ENCODE measurements at places on chromosomes 12 and 14.
A peak's percentile ranks its signal among the peaks of the same experiment; 100 is the strongest.

DNA sequence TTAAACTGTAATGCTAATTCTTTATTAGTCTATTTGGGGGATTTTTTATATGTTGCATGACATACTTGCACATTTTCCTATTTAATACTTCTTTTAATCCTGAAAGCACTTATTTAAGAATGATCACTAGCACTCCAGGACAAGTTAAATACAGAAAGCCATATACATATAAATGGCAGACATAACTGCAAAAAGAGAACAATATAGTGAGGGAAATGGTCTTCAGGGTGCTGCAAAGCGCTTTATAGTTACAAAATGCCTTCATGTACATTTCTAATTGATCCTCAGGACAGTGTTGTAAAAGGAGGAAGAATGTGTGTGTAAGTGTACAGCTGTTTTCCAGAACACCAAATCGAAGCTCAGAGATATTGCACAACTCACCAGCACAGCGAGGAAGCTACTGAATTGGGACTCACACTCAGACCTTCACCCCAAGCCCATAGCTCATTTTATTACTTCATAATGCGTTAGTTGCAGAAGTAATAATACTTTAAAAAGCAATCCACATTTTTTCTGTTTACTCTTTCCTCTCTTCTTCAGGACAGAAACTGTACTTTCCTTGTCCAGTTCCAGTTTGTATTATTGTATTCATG lies 428.2 kb downstream of the RAD51B start:
- no peak for DNase-seq

- no peak for DNase-seq
These were observed 5.9 kb upstream of the GNB3 start for GRCh38 chr12:6834873-6835272.

- DNase-seq: no peak
These were observed at the start of gene LTBR for GRCh38 chr12:6383572-6384498. Gene LTBR (plus strand): TSS chr12:6384162. CDS start chr12:6384359, 197 bp downstream.

- no peak for DNase-seq
These were observed 28.2 kb downstream of the CDK17 start for GRCh38 chr12:96371790-96372699.

DNA sequence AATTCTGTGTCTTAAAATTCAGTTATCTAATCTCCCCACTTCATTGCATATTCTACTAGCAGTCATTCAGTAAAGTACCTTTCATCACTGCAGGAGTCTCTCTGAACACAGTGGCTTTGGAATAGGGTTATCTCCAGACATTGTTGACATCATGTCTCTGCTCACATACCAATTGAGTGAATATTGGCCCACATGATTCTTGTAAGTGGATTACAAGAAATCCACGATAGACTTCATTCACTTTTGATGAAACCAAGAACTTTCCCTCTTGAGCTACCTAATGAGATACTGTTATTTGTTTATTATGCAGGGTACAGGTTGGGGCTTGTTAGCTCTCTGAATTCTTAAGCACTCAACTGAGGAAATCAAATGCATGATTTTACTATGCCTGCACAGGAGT lies 284.9 kb downstream of the RAD51B start:
- DNase-seq: no peak

- no peak for DNase-seq
These were observed 272.8 kb downstream of the AKAP6 start for GRCh38 chr14:32601906-32602305.

DNA sequence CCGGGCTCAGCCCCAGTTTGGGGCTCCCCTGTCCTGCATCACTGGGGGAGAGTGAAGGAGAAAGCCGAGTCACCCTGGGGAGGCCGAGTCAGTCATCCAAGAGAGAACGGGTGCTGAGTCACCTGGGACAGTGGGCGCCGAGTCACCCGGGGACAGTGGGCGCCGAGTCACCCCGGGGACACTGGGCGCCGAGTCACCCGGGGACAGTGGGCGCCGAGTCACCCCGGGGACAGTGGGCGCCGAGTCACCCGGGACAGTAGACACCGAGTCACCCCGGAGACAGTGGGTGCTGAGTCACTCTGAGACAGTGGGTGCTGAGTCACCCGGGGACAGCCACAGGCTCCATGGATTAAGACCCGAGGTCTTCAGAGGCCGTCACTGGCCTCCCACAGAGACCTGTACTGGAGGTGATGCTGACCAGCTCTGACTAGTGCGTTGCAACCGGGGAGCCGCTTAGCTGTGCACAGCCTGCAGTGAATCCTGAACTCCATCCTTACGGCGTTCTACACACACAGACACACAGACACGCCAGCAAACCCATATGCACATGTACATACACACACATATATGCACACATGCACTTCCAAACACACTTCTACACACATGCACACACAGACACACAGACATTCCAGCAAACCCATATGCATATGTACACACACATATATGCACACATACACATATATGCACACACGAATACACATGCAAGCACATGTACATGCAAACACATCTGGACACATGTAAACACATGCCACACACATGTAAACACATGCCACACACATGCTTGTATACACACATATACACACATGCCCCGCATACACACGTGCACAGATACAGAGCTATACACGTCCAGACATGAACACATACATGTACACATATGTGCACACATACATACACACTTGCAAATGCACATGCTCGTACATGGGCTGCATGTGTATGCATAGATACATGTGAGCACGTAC lies 64.9 kb upstream of the GALNT9 start:
- DNase-seq: peak; percentile 8

- DNase-seq: no peak
These were observed 152.7 kb downstream of the ANO2 start for GRCh38 chr12:5792343-5792742.

- no peak for DNase-seq
These were observed 26.3 kb upstream of the ULK1 start for GRCh38 chr12:131867891-131868675.

DNA sequence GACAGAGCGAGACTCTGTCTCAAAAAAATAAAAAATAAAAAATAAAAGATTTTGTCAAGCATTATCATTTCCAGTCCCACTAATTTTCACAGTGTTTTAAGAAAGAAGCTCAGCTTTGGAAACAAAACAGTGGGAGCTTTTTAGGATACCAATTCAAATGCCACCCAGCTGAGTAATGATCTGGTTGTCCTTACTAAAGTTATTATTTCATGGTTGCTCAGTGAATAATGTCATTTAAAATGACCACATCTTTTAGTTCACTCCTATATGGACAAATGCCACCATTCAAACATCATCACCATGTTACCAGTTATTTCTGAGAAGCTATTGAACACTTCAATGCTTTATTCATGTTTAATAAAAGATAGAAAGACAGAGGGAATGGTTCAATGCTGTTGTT lies 365.0 kb downstream of the CCER1 start:
- DNase-seq: no peak

DNA sequence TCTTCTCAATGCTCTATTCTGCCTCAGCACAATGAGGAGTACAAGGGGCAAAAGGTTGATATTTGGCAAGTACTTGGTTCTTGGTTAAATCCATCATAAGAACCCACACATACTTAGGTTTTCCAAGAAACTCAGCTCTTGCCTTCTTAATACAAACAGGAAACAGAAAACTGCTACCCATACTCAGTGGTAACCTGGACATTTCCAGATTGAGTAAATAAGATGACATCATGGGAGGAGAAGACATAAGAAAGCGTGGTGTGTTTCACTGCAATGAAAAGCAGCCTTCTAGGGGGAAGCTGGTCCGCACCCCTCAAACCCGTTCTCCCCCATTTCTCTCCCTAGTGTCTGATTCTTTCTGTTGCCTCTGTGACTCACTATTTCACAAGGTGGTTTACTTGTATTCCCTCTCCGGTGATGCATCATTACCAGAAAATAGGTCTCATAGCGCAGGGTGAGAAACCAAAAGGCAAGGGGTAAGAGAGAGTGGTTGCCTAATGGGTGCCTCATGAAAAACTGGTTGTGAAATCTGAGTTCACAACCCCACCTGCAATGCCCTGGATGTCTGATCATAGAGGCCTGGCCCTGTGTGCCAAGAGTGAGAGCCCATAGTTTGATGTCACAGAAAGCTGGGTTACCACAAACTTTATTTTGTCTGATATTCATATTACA lies 326.5 kb upstream of the TBX3 start:
- no peak for DNase-seq

- peak; percentile 54 for DNase-seq
These were observed 27.2 kb upstream of the PNMA1 start for GRCh38 chr14:73741386-73741875.

DNA sequence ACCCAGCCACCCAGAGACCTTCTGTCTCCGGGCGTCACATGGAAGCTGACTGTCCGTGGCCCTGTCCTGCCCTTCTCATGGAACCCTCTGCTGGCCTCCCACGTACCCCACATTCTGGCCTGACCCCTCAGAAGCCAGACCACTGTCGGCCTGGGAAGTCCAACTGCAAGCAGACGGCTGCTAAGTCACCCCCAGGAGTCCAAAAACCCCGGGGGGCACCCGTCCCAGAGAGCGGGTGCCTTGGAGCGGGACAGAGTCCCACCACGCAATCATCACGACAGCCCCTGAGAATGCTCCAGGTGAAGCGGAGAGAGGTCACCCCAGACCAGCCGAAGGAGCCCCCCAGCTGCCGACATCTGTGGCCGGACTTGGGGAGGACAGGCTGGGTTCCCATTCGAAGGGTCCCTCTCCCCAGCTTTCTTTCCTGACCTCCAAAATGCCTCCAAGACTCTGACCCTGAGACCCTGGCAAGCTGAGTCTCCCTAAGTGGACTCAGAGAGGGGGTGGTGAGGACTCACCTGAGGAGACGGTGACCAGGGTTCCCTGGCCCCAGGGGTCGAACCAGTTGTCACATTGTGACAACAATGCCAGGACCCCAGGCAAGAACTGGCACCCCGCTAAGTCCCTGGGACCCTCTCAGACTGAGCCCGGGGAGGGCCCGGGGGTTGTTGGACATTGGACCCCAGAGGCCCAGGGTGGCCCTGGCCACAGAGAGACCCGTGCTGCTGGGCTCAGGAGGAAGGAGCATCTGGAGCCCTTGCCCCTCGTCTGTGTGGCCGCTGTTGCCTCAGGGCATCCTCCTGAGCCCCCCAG lies 337.1 kb downstream of the TMEM121 start:
- no peak for DNase-seq

DNA sequence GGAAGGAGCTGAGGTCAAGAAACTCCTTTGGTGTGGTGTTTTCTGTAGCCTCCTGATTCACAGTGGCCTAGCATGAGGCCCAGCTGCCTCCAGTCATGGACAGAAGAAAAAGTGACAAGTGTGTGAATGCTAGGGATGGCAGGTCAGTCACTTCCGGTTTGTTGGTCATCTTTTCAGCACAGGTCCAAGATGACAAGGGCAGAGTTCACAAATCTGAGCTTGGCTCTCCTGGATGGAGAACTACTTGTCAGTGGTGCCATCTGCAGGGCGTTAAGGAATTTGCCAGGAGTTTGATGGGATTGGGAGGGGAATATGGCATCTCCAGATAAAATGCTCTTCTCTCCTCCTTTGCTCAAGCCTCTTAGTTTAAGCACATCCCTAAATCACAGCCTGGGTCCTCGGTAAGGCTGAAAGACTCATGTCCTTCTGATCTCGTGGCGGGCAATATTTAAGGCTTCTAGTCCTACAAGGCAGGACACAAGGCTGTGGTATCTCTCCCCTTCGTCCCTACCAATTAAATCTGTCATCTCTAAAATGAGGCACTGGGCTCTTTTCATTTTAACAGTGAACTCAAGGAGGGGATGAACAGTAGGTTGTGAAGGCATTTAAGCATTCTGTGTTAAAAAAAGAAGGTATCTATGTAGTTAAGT lies 10.0 kb downstream of the TUBA1B start:
- DNase-seq: no peak

- DNase-seq: no peak
These were observed 33.0 kb downstream of the ABCC9 start for GRCh38 chr12:21907948-21908837.

DNA sequence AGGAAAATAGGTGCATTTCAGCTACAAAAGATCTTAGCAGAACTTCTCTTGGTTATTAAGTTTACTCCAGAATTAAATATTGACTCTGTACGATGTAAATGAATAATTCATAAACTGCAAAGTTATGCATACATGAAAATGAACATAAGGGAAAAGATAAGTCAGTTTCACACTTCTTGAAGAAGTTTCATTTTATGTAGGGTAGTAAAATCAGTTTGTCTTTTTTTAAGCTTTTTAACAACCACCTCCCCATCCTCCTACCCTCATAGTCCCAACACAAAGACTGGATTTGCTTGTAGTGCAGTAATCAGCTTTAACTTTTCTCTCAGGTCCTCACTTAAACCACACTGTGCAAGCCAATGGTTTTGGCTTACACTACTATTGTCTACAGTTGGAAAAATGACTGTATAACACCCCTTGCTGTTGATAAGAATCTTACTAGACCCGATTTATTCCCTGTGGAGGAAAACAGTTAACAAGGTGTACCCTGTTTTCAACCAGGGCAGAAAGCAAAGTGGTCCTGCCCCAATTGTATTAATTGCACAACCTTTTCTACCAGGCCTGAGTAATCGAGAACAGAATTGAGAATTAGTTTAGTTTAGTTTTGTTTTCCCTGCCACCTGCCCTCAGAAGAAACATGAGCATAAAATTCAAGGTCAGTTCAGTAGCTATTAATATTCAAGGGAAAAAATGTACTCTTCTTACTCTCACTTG lies 44.1 kb downstream of the NIN start:
- no peak for DNase-seq

GRCh38 chr12:65825507-65826352 lies 1.4 kb downstream of the HMGA2 start:
- DNase-seq: no peak

GRCh38 chr12:15801770-15802744 lies 12.9 kb upstream of the EPS8 start:
- DNase-seq: no peak

DNA sequence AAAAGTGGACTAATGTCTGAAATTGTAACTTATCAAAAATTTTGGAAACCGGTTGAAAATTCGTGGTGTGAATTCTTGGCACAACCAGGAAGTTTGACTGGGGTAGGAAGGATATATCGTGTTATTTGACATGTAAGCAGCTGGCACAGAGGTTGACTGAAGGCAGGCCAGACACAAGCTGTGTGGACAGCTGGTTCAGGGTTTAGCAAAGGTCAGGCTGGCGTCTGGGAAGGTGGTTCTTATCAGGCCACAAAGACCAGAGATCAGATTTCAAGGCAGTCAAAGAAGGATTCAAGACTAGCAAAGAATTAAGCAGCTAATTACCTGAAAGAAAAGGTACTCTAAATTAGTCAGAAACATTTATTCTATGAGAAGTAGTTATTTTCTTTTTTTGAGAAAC lies 450.2 kb upstream of the MDGA2 start:
- DNase-seq: no peak

- no peak for DNase-seq
These were observed 152.2 kb downstream of the CHST11 start for GRCh38 chr12:104608998-104609397.

DNA sequence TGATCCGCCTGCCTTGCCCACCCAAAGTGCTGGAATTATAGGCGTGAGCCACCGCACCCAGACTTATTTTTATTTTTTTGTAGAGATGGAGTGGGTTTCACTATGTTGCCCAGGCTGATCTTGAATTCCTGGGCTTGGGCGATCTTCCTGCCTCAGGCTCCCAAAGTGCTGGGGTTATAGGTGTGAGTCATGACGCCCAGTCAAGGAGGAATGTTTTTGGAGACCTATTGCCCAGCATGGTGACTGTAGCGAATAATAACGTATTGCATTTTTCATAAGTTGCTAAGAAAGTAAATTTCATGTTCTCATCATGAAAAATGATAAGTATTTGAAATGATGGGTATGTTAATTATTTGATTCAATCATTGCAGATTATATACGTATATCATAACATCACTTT lies 46.5 kb downstream of the TEAD4 start:
- no peak for DNase-seq

GRCh38 chr12:66048835-66049537 lies 81.6 kb downstream of the LLPH start:
- DNase-seq: no peak

- no peak for DNase-seq
These were observed 199.9 kb upstream of the IGF1 start for GRCh38 chr12:102680304-102680703.

GRCh38 chr14:24298892-24299254 lies 707 bp downstream of the DHRS1 start:
- DNase-seq: no peak
